ENCODE measurements at places on chromosomes 1 and 21.
A peak's percentile ranks its signal among the peaks of the same experiment; 100 is the strongest.

DNA sequence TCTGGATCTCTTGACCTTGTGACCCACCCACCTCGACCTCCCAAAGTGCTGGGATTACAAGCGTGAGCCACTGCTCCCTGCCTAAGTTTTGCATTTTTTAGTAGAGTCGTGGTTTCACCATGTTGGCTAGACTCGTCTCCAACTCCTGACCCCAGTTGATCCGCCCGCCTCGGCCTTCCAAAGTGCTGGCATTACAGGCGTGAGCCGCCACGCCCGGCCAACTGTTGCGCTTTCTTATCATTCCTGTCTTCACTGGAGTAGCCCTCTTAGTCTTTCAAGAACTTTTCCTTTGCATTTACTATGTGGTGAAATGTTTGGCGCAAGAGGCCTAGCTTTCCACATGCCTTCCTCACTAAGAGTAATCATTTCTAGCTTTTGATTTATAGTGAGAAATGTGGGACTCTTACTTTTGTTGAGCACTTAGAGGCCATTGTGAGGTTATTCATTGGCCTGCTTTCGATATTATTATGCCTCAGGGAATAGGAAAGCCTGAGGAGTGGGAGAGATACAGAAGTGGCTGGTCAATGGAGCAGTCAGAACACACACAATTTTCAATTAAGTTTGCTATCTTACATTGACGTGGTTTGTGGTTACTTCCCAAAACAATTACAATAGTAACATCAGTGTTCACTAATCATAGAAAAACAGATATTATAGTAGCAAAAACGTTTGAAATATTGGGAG, 111.0 kb downstream of the ZMYM4 start:
- no peak for DNase-seq

- no peak for DNase-seq
Measured at GRCh38 chr1:75345538-75346292, 211.5 kb downstream of the LHX8 start.

DNA sequence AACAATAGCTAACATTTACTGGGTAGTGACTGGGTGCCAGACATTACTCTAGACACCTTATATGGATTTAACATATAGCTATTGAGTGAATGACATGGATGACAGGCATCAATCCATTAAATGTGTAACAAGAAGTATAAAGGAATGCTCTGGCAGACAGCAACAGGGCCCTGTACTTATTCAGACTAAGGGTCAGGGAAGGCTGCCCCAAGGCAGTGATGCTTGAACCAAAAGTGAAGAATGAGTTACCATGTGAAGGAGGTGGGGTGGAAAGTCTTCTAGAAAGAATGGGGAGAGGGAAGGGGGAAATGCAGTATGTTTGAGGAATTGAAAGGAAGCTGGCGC, 8.3 kb upstream of the PTPRF start:
- DNase-seq, result no peak

DNA sequence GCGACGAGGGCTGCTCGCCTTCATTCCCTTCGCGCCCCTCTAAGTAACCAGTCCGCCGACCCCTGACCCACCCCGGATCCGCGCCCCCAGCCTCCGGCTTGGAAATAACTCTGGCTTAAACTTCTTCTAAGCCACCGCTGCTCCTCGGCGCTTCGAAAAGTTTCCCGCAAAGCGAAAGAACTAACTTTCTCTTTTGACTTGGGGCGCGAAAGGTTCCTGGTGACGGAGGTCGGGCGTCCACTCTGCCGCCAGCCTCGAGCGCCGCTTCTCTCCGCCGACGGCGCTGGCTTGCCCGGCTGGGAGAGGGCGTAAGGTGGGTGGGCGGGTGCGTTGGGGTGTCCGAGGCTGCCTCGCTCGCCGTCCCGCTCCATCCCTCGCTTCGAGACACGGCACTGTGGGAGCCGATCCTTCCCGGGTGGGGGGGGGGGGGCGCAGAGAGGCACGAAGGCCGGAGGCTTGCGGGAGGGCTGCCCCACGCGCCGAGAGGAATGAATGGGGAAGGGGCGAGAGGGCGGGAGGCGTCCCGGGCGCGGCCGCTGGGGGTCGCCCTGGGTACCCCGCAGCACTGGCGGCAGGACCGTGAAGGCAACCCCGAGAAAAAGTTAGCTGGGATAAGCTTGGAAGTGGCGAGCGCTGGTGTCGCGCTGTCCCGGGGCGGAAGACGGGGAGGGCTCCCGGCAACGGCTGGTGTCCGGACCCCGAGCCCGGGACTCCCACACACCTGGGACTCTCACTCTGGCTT, 569 bp downstream of the ATF3 start:
- no peak for DNase-seq

GRCh38 chr1:215517441-215517891, 49.6 kb upstream of the KCTD3 start:
- peak; percentile 48 for DNase-seq

GRCh38 chr1:170881268-170882265, 53.8 kb upstream of the MROH9 start:
- no peak for DNase-seq

- DNase-seq, result no peak
Measured at GRCh38 chr1:248372394-248372793, 3.2 kb upstream of the OR2T6 start.

DNA sequence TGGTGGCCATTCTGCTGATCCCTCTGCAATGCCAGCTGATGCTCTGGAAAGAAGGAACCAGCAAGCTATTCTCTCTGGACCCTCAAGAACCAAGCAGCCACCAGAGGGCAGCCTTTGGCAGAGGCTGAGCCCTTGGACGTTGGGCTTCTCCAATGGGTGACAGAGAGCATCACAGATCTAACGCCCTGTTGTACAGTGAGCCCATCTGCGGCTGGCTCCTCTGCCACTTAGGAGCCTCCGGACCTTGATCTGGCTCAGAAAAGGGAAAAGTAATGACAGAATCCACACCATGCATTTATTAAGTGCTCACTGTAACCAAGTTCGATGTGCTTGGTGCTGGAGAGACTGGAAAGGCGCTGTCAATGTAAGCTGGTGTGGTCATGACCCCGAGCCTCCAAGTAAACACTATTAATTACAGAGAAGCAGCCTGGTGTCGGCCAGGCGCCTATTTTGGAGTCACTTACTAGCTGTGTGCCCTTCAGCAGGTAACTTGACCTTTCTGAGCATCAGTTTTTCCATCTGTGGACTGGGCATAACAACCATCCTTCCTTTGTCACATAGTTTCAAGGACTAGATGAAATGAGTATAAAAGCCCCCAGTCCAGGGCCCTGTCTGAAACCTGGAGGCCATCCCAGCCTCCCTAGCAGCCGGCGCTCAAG, 34.9 kb downstream of the ECE1 start:
- peak; percentile 84 for DNase-seq

GRCh38 chr1:33640114-33640660, 167.7 kb downstream of the ZSCAN20 start:
- DNase-seq, result no peak

- peak; percentile 40 for DNase-seq
Measured at GRCh38 chr1:240090957-240091600, 604 bp upstream of the FMN2 start.

DNA sequence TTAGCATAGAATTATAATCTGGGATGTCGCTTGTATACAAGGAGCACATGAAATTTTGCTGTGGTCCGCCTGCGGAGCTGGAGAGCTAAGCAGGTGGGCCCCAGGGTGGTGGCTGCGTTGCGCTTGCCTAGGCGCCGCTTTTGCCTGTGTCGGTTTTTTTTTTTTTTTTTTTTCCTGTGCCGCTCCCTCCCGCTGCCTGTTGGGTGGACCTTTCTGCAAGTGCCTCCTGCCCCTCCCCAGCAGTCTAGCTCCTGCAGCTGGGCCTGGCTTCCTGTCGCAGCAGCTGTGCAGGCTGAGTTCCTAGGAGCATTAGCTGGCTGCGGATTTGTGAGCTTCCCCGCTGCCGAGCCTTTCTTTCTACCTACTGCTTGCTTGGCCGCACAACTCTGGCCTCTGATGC, 20.6 kb downstream of the PYHIN1 start:
- no peak for DNase-seq

Measured in NCI-H524 (cell line).